ENCODE measurements at places on chromosomes 7 and 10.

GRCh38 chr10:20877986-20878983 is 18.8 kb downstream of the NEBL start:
- no peak for DNase-seq

- DNase-seq = no peak
Measured at GRCh38 chr7:139739863-139740597, 37.8 kb downstream of the HIPK2 start.

DNA sequence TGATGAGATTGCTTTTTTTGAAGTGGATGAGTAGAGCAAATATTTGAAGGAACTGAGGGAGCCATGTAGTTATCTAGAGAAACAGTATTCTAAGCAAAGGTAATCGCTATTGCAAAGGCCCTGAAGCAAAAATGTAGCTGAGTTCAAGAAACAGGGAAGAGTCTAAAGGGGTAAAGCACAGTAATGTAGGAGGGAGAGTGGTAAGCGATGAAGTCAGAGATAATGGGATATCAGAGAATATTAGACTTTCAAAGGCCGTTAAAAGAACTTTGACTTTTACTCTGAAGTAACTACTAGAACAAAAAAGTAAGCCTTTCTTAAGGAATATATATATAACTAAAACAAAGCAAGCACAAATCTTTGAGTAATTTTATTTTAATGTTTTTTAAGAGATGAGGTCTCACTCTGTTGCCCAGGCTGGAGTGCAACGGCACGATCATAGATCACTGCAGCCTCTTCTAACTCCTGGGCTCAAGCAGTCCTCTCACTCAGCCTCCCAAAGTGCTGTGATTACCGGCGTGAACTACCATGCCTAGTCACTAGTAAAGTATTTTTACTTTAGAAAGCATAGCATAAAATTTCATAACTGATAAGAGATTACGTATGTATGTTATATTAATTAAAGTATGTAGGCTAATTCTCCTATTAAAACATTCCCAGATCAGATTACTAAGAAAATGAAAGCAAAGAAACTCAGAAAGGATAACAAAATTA is 61.7 kb upstream of the OIT3 start:
- no peak for DNase-seq

DNA sequence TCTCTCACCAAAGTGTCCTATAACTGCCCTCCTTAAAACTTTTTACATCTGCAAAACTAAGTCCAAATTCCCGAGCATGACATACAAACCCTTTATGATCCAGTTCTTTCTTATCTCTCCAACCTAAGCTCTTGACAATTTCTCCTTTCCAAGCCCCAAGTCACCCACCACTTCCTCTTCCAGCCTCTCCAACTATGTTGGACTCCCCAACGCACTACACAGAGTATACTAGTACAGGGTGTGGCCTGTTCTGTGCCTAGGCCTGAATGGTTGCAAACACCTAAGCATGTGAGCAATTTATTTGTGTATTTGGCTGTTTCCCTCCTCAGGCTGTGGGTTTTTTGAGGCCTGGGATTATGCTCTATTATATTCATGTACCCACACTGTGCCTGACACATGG is 101.2 kb upstream of the APBB1IP start:
- DNase-seq = no peak

DNA sequence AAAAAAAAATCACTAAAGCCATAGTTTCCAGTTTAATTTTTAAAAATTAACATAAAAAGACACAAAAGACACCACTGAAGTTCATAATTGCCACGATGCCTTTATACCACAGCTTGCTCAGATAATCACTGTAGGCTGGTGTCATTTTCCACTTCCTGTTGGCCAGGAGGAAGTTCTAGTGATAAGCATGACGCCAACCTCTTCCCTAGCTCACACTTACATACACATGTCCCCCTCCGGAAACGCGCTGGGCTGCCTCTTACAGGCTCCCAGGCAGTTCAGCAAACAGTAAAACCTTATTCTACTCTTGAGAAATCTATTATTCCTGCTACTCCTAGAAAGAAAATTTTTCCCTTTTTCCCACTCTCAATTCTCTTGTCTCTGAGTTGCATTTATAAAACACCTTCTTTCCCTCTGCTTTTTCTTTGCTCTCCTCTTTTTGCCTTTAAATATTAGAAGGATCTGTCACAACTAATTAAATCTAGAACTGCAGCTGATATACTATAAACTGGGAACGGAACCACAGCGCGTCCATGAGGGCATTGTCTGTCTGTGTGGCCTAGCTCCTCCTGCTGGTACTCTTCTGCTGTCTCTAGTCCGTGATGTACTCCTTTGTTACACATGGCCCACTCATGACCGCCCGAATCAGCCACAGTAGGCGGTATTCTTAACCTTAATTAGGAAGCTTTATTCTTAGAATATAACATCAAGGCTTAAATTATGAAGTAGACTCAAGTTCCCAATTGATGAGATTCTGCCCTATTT is 664.9 kb downstream of the CNTNAP2 start:
- DNase-seq = no peak

- no peak for DNase-seq
Measured at GRCh38 chr7:100641860-100642533, 645 bp upstream of the TFR2 start.

- no peak for DNase-seq
Measured at GRCh38 chr10:61642676-61643075, 20.1 kb upstream of the CABCOCO1 start.

DNA sequence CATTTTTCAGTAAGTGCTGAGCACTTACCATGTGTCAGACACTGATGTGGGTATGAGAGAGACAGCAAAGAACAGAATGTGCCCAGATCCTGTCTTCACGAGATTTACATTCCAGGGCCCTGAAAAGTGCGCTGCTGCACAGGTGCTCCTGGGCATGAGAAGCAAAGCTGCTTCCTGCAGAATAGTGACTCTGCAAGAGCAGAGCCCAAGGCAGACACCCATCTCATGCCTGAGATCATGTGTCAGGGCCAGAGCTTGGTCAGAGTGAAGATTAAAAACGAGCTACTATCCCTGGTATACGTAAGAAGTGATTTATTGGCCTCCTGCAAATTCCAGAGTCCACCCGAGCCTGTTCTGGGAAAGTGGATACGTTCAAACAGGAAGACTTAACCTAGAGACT is 824.4 kb downstream of the GRID1 start:
- DNase-seq = no peak

DNA sequence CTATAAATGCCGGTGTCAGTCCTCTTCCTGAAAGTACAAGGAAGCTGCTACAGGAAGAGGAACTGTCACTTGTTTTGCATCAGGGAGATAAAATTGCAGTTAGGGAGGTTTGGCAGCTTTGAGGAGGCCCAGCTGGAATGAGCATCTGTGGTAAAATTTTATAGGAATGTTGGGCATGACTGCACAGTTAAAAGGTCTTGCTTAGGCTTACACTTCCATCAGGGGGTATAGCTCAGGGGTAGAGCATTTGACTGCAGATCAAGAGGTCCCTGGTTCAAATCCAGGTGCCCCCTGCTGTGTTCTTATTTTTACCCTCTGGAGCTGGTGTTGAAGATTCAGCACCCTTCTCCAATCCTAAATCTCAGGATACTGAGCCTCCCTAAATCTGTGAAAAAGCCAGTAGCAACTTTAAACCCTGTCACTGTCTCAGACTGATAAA is 65.9 kb downstream of the ZNF467 start:
- DNase-seq = no peak

GRCh38 chr7:1591876-1592275 is 22.0 kb upstream of the PSMG3 start:
- DNase-seq = no peak

DNA sequence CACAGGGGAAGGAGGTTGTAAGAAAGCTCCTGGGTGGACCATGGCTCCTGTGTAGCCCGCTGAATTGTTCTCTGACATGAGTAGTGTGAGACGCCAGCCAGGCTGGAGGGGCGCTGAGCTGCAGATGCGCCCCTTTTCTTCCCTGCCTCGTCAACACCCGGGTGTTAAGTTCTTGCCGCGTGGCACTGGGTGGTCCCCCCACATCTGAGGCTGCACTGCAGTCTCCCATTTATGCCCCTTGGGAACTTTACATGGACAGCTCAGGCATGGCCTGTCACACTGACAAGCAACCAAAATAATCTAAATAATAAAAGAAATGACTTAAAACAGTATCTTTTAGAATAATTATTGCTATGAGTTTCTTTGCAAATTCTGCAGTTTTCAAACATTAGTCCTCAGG is 34.6 kb upstream of the HSPA12A start:
- no peak for DNase-seq

GRCh38 chr7:5421714-5422395 is 1.8 kb downstream of the TNRC18 start:
- DNase-seq = no peak
